CD4-positive, alpha-beta memory T cell (primary cell): ENCODE measurements at places on chromosomes 1 and 21. TPM values are rescaled to one million over a fixed set of nuclear protein-coding genes. Genes with fewer than 3 reads are reported as not detected.

DNA sequence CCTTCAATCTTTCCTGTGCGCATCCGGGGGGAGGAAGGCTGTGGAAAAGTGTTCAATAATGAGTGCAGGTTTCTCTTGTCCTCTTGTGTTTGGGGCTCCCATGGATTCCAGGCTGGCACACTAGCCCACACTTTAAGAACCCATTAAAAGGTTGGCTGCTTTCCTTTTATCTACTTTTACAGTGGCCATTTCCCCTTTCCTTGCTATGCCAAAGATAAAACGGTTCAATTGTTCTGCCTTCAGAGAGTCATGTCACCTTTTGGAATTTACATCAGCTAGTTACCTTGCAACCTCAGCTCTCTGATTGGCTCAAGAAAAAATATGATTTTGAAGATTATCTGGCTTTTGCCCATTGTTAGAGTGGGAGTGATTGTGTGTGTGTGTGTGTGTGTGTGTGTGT, 182.3 kb downstream of the SDCCAG8 start:
- no peaks in the 10 kb centered on the region for H3K36me3 ChIP-seq
- no peaks in the 10 kb centered on the region for H3K4me1 ChIP-seq
- H3K27ac ChIP-seq: no peak overlapping the region
- H3K4me3 ChIP-seq: no peak overlapping the region
- DNase-seq: no peak

DNA sequence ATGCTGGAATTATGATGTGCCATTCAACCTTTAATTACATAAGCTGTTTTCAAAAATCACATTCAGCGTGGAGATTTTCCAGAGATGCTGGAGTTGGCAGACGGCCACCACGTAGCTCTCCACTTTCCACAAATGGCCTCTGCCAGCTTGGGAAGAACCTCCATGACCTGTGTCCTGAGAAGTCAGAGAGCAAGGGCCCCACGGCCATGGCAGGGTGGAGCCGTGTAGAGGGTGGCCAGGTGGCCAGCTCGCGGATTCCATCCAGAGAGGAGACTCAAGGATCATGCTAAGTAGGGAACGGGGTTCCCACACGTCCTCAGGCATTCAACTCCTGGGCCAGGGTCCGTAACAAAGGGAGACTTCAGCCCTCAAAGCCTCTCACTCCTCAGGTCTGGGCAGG, 1.3 kb upstream of the GALE start:
- H3K36me3 ChIP-seq: no peaks in the 10 kb centered on the region
- H3K27me3 ChIP-seq: no peaks in the 10 kb centered on the region
- no peak for DNase-seq
- H3K4me1 ChIP-seq: peaks cover 23% of the 10 kb centered on the region
- no peak overlapping the region for H3K4me3 ChIP-seq
- peak overlapping the region; percentile 92 for H3K27ac ChIP-seq

DNA sequence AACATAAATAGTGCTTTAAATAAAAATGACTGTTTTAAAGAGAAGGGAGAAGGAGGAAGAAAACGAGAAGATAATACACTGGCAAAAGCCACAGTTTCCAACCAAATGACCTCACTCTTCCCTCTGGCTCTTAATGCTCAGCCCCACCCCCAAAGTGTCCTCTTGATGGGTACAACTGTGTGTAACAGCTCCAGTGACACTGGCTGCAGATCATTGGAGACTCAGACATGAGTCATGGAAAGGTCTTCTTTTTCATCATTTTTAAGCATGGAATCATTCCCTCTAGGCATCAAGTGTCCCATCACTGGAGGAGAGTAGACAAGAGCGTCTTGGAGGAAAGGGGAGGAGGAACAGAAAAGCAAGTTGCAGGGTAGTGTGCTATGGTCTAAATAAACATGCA, 333.0 kb downstream of the PAPPA2 start:
- H3K4me3 ChIP-seq: no peak overlapping the region
- no peak overlapping the region for H3K27ac ChIP-seq
- no peaks in the 10 kb centered on the region for H3K27me3 ChIP-seq

GRCh38 chr1:99613716-99614115, 32.2 kb upstream of the PALMD start:
- H3K4me1 ChIP-seq: no peaks in the 10 kb centered on the region
- H3K4me3 ChIP-seq: no peak overlapping the region
- no peaks in the 10 kb centered on the region for H3K36me3 ChIP-seq
- H3K27ac ChIP-seq: no peak overlapping the region

- H3K4me3 ChIP-seq: no peak overlapping the region
- no peaks in the 10 kb centered on the region for H3K27me3 ChIP-seq
- H3K4me1 ChIP-seq: no peaks in the 10 kb centered on the region
- no peak overlapping the region for H3K27ac ChIP-seq
These were observed 27.5 kb downstream of the FRRS1 start for GRCh38 chr1:99738858-99739465.

DNA sequence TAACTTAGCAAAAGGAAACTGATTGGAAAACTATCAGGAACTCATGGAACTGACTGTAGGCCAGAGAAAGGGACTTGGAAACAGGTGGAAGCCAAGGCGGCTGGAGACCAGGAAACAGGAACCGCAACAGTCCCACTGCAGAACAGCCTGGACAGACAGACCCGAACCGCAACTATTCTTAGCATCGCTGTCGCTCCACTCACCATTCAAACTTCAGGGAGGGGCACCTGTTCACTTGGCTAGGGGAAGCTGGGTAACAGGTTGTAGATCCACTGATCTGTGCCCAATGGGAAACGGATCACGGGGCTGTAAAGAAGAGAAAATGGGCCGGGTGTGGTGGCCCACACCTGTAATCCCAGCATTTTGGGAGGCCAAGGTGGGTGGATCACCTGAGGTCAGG, 61.9 kb downstream of the CLSTN1 start:
- H3K36me3 ChIP-seq: peaks cover 4% of the 10 kb centered on the region
- no peak overlapping the region for H3K27ac ChIP-seq
- H3K4me1 ChIP-seq: peaks cover 5% of the 10 kb centered on the region
- H3K27me3 ChIP-seq: no peaks in the 10 kb centered on the region
- DNase-seq: no peak
- H3K4me3 ChIP-seq: no peak overlapping the region

DNA sequence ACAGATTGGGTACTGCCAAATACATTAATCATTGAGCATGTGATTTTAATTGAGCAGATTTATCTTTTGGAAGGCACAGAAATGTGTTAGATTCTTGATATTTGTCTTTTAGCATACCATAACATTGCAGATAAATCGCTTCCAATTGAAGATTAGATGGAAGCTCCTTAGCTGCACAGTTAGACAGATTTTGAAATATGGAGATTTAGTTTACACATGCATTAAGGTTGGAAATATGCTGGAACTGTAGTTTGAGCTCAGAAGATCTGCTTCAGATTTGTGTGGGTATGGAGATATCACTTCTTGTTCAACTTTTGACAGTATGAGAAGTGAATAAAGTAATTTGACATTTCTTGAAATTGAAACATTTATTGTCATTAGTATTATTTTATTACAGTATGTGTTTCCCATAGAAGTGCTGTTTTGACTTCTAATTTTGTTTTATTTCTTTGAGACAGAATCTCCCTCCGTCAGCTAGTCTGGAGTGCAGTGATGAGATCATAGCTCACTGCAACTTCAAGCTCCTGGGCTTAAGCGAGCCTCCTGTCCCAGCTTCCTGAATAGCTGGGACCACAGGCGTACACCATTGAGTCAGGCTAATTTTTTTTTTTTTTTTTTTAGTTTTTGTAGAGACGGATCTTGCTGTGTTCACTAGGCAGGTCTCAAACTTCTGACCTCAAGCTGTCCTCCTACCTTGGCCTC, 29.1 kb downstream of the THRAP3 start:
- no peak for DNase-seq
- peaks cover 13% of the 10 kb centered on the region for H3K36me3 ChIP-seq
- H3K4me1 ChIP-seq: peaks cover 55% of the 10 kb centered on the region
- H3K4me3 ChIP-seq: no peak overlapping the region

DNA sequence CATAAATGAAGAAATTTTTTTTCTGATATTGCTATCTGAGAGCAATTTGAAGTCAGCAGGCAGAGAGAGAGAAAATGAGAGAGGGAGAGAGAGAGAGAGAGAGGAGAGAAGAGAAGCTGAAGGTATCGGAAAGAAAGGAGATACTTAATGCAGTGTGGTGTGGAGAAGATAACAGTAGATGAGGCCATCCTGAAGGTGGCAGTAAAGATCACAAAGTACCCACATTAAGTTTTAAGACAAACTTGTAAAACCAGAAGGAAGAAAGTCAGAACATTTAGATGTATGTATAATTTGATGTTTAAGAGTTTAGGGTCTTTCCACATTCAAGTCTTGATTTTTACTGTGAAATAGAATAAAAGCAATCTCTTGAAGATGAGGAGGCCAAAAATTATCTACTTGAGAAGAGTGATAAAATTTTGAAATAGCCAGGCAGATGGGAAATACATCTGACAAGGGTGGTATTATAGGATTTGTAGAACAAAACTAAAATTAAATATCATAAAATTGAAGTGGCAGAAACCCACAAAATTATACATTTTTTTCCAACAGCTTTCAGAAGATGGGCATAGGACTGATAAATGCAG, 1753.4 kb downstream of the MRPL39 start:
- H3K4me1 ChIP-seq: no peaks in the 10 kb centered on the region
- no peak overlapping the region for H3K27ac ChIP-seq
- H3K36me3 ChIP-seq: no peaks in the 10 kb centered on the region
- no peaks in the 10 kb centered on the region for H3K27me3 ChIP-seq

DNA sequence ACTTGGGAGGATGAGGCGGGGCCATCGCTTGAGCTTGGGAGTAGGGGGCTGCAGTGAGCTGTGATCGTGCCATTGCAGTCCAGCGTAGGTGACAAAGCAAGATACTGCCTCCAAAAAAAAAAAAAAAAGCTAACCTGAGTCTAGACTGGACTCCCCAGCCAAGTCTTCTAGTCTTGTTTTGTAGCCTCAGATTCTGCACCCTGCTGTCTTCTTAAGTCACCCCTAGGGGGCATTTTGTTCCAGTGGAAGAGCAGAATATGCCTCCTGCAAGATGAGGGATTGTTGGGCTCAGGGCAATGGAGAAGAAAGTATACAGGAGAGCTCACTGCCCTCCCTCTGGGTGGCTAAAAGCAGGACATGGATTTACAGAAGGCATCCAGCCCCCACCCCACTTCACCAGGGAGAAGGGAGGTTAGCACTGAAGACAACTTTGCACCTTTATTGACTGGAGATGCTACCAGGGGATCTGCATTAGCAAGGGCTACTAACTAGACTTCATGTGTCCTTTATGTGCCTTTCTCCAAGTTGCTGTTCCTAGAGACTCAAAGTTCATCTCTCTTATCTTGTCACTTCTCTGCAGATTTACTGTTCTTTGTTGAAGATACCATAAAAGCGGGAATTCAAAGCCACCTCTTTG, 15.3 kb upstream of the RNF187 start:
- H3K27ac ChIP-seq: no peak overlapping the region
- no peaks in the 10 kb centered on the region for H3K36me3 ChIP-seq
- DNase-seq: peak; percentile 41
- H3K27me3 ChIP-seq: no peaks in the 10 kb centered on the region

DNA sequence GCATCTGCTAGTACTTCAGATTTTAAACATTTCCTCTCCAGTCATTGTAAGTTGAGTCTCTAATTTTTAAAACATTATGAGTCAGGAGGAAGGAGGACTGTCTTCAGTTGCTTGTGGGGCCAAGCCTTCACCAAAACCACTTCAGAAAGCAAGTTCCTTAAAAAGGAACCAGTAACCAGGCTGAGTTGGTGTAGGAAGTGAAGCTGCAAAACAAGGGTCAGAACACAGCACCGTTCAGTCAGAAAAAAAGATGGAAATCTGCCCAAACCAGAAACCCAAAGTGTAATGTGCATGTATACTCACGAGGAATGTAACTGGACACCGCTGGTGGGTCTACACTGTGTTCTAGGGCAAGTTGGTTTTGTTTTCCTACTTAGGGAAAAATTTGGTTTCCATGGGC, 402.1 kb downstream of the SETD4 start:
- no peaks in the 10 kb centered on the region for H3K27me3 ChIP-seq
- no peaks in the 10 kb centered on the region for H3K36me3 ChIP-seq
- DNase-seq: no peak
- H3K4me3 ChIP-seq: no peak overlapping the region

DNA sequence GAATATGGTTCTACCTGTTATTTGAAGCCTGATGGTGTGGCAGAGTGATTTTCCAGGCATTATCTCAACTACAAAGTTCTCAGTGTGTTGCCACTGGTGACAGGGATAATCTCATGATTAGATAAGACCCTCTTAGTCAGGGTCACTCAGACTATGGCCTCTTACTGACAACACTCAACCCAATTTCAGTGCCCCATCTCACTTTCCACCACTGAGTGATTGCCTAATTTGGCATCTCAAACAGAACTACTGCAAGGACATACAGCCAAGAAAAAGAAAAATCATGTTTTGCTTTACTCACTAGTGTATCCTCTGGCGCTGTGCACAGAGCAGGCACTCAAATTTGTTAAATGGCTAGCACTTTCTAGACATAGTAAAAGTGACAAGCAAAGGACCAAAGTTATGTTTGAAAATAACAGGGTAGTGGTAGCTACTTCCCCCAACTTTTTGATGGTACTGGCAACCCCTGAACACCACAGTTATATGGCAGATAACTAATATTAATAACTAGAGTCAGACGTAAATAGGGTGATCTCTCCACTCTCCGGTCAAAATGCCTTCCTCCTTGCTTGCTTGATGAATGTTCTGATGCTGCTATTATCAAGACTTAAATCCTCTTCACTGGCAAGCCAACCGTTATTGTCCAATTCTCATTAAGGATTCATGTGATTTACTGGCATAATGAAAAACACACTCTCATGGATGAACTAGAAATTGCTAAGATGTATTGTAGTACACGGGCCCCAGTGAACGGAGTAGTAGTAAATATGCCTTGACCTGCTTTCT, 37.1 kb upstream of the SLC30A10 start:
- no peak for DNase-seq
- H3K36me3 ChIP-seq: peaks cover 19% of the 10 kb centered on the region
- H3K27ac ChIP-seq: no peak overlapping the region

The LRRC53 gene
- polyA plus RNA-seq: not detected

The TCHHL1 gene
- polyA plus RNA-seq: not detected

The GOLT1A gene
- 0.54 TPM for polyA plus RNA-seq

The FCRLB gene
- polyA plus RNA-seq: 1.0 TPM

The SAMSN1 gene
- polyA plus RNA-seq: 56.3 TPM

The TM2D1 gene
- polyA plus RNA-seq: 38.8 TPM
